ENCODE measurements at places on chromosomes 6 and 20.

GRCh38 chr6:143859891-143860660 lies 4.2 kb upstream of the ZC2HC1B start:
- no peak for DNase-seq

- no peak for DNase-seq
Observed at GRCh38 chr20:10370091-10370887, 63.7 kb downstream of the MKKS start.

DNA sequence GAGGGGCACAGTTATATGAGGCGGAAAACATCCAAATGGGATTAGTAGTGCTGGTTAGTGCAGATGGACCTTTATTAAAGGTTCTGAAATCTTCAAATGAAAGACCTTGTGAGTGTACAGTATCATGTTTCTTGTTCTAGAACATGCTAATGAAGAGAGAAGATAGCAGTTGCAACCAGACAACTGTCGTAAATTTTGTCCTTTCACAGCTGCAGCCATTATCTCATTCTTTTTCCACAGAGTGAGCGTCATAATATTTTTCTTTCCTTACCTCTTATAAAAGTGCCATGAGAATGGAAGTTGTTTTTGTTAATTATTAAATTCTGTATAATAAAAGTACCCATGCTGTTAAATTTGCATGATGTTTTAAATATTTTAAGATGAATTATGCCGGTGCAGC lies 4.4 kb upstream of the C6orf163 start:
- DNase-seq: no peak

DNA sequence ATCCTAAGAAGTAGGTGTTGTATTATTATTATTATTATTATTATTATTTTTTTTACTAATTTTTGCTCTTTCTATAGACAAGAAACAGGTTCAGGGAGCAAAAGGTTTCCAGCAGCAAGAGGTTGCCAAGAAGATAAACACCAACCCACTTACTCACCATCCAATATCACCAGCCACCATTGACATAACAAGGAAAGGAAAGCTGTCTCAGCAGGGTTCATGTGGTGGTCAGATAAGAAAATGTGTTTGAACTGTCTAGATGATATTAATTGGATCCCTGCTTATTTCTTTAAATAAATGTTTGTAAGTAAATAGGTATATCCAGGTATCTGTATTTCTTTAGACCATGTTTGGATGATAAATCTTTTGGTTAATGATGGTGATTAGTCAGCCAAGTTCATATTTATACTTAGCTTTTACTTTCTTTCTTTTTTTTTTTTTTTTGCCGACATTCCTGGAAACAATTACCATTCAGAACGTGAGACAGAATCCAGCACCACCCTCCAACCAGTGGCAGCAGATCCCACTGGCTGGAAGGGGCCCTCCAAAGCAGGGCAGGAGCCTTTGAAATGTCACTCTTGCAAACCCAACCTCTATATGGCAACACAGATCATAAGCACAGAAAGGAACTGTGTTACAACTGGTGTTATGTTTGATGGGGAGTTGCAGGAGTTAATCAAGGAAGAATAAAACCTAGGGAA lies 139.2 kb upstream of the ECI2 start:
- DNase-seq: no peak

GRCh38 chr6:43295456-43295855 lies 2.6 kb upstream of the SLC22A7 start:
- no peak for DNase-seq

GRCh38 chr20:44288252-44288651 lies 22.8 kb downstream of the FITM2 start:
- DNase-seq: no peak

DNA sequence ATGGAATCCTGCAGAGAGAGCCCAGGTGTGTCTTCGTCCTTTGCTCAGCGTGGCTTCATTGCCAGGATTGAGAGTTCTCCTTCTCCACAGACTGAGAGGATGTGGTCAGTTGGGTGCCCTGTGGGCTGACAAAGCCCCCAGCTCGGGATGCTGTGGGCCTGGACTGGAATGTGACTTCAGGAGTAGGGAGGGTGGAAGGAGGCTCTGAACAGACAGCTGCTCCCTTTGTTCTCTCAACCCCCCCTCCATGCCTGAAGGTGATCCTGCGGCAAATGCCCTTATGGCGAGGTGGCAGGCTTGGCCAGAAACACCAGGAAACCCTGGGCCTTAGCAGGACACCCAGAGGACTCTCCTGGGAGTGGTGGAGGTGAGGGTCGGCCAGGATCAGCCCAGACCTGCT lies 1.8 kb upstream of the CST5 start:
- DNase-seq: no peak

DNA sequence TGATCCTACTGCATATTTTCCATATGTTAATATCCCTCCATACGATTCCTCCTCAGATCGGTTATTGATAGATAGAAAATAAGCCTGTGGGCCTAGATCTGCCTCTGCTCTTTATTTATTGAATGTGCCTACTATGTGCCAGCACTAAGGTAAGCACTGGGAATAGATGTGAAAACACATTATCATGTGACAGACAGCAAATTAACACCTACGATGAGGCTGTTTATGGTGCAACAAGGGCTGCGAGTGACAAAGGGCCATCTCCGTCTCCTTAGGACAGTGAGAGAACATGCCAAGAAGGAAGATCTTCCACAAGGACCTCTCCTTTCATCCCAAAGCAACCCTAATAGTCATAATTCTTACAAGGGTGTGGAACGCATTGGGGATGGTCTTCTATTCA lies 90.5 kb downstream of the MYB start:
- no peak for DNase-seq
